GM23248 (cell line): ENCODE measurements at places on chromosomes 2 and 18. TPM values are rescaled to one million over a fixed set of nuclear protein-coding genes. Genes with fewer than 3 reads are reported as not detected.

The MYOM1 gene
- 0.65 TPM in 1 of 2 replicates, not detected in the other for total RNA-seq

DNA sequence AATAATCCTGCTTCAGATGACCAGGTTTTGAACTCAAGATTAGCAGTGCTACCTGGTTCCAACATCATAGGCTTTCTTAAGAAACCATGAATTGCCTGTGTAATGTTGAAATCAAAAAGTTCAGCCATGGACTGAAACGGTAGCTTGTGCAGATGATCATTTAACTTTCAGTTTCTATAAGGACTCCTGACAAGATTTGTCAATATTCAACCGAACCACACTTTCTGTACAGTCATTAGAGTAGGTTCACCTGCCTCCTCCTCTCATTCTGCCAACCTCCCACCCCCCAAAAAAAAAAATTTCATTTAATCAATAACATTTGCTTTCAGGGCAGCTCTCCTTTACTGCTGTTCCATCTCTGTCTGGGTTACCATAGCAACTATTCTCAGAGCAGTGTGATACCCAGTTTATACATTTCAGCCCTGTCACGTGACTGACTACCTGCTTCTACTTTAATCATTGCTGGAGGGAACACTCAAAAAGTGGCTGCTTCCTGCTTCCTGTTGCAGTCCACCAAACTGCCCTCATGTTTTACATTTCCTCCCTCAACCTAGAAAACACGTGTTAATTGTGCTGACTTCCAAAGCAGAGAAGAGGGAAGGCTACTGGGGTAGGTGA is 275.5 kb downstream of the SS18 start:
- no peak for DNase-seq

GRCh38 chr2:195652911-195653310 is 4.1 kb upstream of the SLC39A10 start:
- no peak for DNase-seq

The TUBA3E gene
- not detected in 2 replicates for total RNA-seq

- no peak for DNase-seq
Observed at GRCh38 chr2:44707945-44708660, 233.4 kb upstream of the SIX3 start.

DNA sequence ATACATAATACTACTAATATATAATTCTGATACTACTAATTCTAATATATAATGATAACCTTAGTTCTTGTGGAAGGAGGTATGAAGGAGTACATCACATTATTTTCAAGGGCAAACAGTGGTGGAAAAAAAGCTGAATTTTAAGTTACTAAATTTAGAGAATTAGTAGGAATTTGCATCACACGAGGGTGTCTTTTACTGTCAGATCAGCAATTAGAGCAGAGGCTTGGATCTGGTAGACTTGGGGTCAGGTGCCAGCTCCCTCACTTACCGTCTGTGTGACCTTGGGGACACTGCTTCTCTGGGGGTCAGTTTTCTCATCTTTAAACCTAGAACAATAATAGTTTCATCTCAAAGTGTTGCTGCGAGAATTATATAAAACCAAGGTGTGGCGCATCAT is 114.1 kb upstream of the NEDD4L start:
- no peak for DNase-seq

DNA sequence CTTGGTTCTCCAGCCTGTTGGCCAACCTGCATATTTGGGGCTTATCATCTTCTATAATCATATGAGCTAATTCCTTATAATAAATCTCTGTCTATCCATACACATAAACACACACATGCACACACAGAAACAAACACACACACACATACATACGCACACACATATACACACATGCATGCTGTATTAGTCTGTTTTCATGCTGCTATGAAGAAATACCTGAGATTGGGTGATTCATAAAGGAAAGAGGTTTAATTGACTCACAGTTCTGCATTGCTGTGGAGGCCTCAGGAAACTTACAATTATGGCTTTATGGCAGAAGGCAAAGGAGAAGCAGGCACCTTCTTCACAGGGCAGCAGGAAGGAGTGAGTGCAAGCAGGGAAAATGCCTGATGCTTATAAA is 707.4 kb upstream of the CDH2 start:
- DNase-seq, result no peak

The EIPR1 gene
- 46.5 and 50.2 TPM in 2 replicates for total RNA-seq

DNA sequence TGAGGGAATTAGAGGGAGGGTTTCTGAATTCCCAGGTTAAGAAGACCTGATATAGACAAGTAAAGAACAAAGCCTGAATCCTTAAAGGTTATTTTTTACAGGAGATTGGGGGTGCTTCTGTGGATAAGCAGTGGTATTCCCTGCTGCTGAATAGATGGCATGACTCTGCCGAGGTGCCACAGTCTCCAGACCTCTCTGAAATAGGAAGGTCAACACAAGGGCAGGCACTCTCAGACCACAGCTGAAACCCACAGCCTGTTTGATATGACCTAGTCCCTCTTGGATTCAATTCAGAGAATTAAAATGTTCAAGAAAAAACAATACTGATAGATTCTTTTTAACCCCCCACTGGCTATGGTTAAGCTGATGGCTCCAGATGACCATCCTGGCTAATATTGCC is 259.3 kb downstream of the PTGR3 start:
- DNase-seq, result no peak

The NCK2 gene
- total RNA-seq, result 13.9 and 25.2 TPM in 2 replicates

DNA sequence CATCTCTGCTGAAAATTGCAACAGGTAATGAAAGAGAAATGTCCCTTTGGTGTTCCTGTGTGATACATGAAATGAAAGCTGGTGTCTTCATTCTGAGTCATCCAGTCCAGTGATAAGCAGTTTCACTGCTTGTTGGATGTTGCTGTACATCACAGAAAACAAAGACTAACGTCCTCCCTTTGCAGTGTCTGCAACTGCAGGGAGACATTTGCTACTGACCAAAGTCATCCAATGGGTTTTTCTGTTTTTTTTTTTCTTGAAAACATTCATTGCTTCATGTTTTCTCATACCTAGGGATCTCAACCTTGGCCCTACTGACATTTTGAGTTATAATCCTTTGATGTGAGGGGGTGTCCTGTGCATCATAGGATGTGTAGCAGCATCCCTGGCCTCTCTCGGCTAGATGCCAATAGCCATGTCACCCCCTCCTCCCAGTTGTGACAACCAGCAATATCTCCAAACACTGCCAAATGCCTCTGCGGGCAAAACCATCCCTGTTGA is 63.6 kb upstream of the FZD5 start:
- peak; percentile 21 for DNase-seq

GRCh38 chr2:127096280-127096679 is 10.7 kb downstream of the BIN1 start:
- DNase-seq, result no peak

The TM4SF20 gene
- total RNA-seq, result 14.2 and 18.7 TPM in 2 replicates

GRCh38 chr2:45929674-45930395 is 278.4 kb downstream of the PRKCE start:
- DNase-seq, result no peak

DNA sequence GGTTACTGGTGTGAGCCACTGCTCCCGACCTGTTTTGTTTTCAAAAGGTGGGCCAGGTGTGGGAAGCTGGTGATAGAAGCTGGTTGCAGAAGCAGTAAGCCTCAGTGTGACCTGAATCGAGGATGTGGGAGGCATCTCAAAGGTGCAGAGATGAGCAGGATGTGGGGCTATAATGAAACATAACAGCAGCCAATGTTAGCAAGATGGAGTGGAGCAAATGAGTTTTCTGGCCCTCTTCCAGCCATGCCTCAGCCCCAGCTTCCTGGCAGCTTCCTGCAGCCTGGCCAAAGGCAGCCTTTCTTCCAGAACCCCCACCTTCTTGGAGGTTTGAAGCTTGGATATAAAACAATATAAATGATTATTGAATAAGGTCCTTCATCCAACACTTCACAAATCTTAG is 184.8 kb downstream of the NCK2 start:
- DNase-seq, result peak; percentile 4

The AUP1 gene
- total RNA-seq, result 114 and 119 TPM in 2 replicates
